ENCODE measurements at places on chromosomes 13 and 19. TPM values are rescaled to one million over a fixed set of nuclear protein-coding genes. Genes with fewer than 3 reads are reported as not detected.

GRCh38 chr19:14476673-14477401, 1.7 kb upstream of the PTGER1 start:
- peak; percentile 92 for DNase-seq

The DAND5 gene
- 0.20 TPM for total RNA-seq

The ZNF177 gene
- 0.38 TPM for total RNA-seq

The SLC15A1 gene
- 0.55 TPM for total RNA-seq

The ZNF491 gene
- not detected for total RNA-seq

The PSPN gene
- total RNA-seq = 1.3 TPM

GRCh38 chr19:8578642-8579265, 1.5 kb upstream of the MYO1F start:
- DNase-seq = peak; percentile 63

DNA sequence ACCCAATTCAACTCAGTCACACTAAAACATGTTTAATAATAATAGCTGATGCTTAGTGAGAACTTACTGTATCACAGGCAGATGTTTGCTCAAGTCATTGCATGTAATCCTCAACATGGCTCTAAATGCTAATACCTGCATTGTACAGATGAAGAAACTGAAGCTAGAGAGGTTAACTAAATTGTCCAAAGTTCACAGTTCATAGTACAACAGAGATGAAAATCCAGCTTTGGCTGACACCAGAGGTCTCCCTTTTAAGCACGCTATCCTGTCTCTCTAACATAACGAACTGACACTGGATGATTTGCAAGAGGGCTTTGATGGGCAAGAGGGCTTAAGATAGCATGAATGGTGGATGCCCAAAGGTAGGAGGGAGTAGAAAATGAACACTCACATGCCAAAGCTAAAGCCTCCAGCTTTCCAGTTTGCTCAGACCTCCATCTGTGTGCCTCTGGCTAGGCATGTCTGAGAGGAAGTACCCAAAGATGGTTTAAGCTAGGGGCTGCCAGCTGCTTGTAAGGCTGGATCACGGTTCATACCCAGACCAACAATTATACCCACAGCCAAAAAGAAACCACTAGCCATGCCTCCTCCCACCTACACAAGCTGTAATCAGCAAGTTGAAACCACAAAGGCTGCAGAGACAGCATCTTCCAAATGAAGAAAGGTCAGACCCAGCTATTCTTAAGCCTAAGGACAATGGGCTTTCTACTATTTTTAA, 196.9 kb upstream of the UBL3 start:
- no peak for DNase-seq

The FCHO1 gene
- 36.5 TPM for total RNA-seq

DNA sequence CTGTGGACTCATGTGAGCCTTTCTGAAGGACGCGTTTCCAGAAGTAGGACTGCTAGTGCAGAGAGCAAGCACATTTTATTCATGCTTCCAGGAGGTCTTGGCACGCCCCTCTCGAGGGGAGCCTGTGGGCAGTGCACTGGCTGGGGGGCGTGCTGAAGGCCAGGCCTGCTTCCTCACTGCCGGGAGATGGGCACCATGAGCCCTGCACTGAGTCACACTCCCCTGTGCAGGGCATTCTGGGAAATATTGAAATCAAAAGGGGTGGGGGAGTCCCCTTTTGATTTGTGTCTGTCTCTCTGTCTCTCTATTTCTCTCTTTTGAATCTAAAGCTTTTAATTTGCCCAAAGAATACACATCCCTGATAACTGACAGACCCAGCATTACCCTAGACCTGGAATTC, 34.0 kb downstream of the DPF1 start:
- no peak for DNase-seq

The CASP14 gene
- total RNA-seq = 0.58 TPM

DNA sequence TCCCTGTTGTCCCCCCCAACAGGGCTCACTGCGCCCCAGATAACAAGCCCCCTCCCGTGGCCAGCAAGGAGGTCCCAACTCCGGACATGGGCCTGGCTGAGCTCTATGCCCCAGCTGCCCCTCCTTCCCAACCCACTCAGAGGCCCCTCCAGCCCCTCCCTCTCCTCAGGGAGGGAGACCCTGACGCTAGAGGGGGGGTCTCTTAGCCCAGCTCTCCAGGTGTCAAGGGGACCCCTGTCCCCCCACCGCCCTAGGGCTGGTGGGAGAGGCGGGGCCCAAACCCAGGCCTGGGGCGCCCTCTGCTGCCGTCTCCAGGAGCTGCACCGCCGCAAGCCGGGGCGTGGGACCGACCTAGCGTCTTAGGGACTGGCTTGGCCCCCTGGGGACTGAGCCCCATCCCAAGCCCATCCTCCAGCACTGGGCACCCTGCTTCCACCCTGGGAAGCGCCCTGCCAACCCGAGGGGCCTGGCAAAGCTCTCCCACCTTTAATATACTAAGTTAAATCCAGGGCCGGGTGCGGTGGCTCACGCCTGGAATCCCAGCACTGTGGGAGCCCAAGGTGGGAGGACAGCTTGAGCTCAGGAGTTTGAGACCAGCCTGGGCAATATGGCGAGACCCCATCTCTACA, 1.4 kb downstream of the GRIN3B start:
- DNase-seq = peak; percentile 59

- DNase-seq = no peak
Measured at GRCh38 chr13:49532593-49532992, 36.8 kb downstream of the PHF11 start.

DNA sequence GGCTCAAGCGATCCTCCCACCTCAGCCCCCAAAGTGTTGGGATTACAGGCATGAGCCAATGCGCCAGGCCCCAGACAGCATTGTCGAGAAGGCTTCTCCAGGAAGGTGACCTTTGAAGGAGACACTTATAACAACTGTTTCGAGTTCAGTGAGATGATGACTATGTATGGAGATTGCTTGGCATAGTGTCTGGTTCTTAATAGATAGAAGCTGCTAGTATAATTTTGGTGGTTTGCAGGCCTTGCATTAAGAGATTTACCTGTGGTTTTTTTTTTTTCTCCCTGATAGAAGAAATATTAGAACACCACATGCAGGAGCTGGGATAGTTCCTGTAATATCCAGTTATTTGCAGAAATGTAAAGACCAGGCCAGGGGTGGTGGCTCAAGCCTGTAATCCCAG, 3.7 kb downstream of the MARCHF2 start:
- no peak for DNase-seq

DNA sequence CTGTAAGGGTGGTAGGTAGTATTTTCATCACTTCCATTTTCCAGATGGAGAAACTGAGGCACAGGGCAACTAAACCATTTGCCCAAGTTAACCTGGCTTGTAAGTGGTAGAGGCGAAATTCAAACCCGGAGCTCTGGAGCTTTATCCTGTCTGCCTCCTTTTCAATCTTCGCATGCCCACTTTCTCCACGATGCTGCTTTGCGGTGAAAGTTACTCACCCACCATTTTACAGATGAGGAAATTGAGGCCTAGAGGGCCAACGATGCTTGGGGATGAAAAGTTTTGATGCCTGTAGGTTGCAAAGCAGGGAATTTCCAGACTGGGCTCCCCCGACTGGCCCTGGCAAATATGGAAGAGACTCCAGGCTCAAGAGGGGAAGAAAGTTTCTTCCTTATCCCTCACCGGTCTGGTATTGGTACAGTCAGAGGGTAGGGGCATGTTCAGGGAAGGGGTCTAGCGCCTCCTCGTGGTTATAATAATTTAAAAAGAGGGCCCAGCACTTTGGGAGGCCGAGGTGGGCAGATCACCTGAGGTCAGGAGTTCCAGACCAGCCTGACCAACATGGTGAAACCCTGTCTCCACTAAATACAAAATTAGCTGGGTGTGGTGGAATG, 1.9 kb upstream of the SH2D3A start:
- DNase-seq = no peak

DNA sequence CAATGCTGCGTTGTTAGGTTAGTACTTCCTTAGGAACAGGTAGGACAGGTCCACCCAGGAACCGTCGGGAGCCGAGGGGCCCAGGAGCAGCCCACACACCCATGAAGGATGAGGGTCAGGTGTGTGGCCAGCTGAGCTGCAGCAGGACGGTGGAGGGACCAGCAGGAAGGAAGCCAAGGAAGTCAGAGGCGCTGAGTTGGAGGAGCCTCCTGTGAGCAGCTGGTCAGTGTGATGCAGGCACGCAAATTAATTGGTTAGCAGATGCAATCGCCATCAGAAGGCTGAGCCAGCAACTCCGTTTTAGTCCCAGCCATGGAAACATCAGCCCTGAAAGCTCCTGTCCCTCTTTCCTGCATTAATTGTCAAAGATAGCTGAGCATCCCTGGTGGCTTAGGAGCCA, 114.9 kb upstream of the SOX1 start:
- DNase-seq = no peak

- no peak for DNase-seq
Measured at GRCh38 chr19:947707-948539, 22.1 kb downstream of the ARID3A start.

- no peak for DNase-seq
Measured at GRCh38 chr13:107811233-107812013, 403.9 kb downstream of the LIG4 start.

The PPP1R13L gene
- 121 TPM for total RNA-seq

DNA sequence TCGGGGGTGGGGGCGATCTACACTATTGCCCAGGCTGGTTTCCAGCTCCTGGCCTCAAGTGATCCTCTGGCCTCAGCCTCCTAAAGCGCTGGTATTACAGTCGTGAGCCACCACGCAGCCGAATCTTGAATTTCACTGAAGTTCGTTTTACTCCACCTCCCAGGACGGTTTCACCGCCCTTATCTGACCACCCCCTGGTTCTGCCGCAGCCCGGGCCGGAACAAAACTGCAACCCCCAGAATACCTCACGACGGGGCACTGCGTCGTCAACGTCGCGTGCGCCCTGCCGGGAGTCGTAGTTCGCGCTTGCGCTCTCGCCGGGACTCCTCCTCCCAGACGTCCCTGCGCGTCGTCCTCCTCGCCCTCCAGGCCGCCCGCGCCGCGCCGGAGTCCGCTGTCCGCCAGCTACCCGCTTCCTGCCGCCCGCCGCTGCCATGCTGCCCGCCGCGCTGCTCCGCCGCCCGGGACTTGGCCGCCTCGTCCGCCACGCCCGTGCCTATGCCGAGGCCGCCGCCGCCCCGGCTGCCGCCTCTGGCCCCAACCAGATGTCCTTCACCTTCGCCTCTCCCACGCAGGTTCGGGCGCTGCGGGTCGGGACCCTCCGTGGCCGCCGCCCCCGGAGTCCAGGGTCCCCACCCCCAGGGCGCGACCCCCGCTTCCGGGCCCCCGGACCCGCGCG, at the start of gene ATP5F1D:
Gene ATP5F1D, plus strand, starts transcription at position 335 of the 679 bp plus-strand sequence. Its CDS starts 100 bp downstream, at position 435.
- peak; percentile 83 for DNase-seq

- no peak for DNase-seq
Measured at GRCh38 chr19:11504502-11505031, 1.1 kb downstream of the ZNF653 start.

The NDUFA13 gene
- 309 TPM for total RNA-seq

- peak; percentile 93 for DNase-seq
Measured at GRCh38 chr19:16338470-16339360, 14.1 kb downstream of the KLF2 start.

- no peak for DNase-seq
Measured at GRCh38 chr19:17184371-17184841, 30.8 kb upstream of the USE1 start.

The RUBCNL gene
- not detected for total RNA-seq

The ZNF77 gene
- 2.1 TPM for total RNA-seq

- DNase-seq = no peak
Measured at GRCh38 chr19:35330475-35330874, 1.5 kb downstream of the CD22 start.

GRCh38 chr13:67330149-67330548, 100.0 kb upstream of the PCDH9 start:
- no peak for DNase-seq

The OLFM4 gene
- not detected for total RNA-seq

DNA sequence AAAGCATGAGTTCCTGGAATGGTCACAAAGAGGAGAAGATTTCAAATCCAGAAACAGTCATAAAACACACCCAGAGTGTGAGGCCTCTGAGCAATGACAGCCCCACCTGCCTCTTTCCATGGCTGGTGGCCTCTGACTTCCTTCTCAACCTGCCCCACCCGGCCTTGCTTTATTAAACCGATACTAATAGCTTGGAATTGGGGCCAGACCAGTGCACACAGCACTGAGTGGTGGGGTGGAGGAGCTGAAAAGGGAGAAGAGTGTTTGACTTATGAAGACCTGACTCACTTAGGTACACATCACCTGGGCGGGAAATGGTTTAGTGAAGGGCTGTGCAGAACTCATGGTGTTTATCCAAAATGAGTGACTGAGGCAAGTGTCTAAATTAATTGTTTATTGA, 20.7 kb upstream of the CEACAM6 start:
- DNase-seq = peak; percentile 55

- peak; percentile 19 for DNase-seq
Measured at GRCh38 chr13:97574926-97575325, 141.0 kb downstream of the RAP2A start.

- DNase-seq = no peak
Measured at GRCh38 chr19:46603195-46603637, 2.1 kb downstream of the CALM3 start.

The KLF2 gene
- 1.6 TPM for total RNA-seq

The KCNN1 gene
- 0.09 TPM for total RNA-seq

- DNase-seq = no peak
Measured at GRCh38 chr19:16814526-16815100, 14.6 kb upstream of the SIN3B start.

GRCh38 chr19:30888937-30889336, 460.3 kb downstream of the TSHZ3 start:
- no peak for DNase-seq

GRCh38 chr13:54226876-54227275, 1198.3 kb downstream of the OLFM4 start:
- DNase-seq = no peak

The PLIN4 gene
- 1.8 TPM for total RNA-seq

DNA sequence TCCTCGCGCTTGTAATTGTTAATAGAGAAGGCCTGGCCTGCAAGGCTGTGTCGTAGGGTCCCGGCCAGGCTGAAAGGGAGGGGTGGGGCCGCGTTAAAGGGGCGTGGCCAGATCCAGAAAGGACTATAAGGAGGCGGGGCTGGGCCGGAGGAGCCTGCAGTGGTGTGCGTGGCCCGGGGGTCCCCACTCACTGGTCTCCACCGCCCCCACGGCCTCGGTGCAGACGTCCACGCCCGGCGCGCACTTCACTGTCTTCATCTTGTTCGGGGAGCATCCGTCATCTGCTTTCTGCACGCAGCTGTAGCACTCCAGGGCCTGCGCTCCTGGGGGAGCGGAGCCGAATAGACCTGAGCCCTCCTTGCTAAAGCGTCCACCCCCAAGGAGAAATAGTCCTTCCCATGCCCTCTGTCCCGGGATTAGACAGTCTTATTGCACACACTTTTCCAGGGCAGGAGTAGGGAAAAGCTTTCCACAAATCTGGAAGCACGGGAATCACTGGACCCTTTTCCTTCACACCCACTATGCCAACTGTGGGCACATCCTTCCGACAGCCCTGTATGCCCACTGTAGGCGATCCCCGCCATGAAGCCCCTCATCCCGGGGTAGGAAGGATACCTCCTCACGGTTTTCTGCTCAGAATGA, 1.2 kb downstream of the LYPD3 start:
- DNase-seq = no peak

Data from PC-9 (cell line).